CD4-positive, alpha-beta T cell treated with Interleukin-6 at 100 ng/mL for 8 hours (primary cell): ENCODE measurements at places on chromosomes 5 and 9.

GRCh38 chr9:113210815-113211214 lies 10.3 kb downstream of the FKBP15 start:
- no peak for DNase-seq

DNA sequence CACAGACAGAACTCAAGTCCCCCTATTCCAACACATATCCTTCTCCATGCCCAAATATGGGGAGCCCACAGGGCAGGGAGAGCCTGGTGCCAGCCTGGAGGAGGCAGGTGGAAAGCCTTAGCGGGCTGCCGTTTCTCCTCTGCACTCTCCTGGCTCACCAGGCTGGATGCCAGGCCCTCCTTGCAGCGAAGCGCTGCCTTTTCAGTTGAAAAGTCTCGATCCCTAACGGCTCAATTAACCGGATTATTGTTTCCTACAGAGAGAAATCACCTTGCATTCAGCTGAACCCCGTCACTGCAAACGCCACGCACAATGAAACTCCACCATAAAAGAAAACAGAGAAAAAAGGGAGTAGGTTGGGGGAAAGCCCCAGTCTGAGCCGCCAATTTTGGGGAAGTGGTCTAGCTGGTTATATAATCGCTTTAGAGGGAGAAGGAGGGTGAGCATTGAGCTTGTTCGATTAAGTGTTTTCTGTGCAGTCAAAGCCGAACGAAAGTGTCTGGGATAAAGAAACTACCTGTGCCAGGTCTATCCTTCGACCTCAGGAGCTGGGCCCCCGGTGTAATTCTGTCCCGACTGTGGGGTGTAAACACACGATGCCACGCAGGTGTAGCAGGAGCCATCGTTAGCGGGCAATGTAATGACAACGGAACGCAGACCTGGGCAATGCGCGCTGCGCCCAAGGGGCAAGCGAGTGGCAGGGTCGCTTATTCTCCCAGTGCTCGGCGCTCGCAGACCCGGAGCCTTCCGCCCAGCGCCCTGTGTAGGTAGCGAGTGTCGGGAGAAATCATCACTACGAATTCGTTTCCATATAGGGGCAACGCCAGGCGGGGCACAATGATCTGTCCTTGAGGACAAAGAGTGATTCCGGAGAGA lies 3.8 kb downstream of the BARHL1 start:
- no peak for DNase-seq

DNA sequence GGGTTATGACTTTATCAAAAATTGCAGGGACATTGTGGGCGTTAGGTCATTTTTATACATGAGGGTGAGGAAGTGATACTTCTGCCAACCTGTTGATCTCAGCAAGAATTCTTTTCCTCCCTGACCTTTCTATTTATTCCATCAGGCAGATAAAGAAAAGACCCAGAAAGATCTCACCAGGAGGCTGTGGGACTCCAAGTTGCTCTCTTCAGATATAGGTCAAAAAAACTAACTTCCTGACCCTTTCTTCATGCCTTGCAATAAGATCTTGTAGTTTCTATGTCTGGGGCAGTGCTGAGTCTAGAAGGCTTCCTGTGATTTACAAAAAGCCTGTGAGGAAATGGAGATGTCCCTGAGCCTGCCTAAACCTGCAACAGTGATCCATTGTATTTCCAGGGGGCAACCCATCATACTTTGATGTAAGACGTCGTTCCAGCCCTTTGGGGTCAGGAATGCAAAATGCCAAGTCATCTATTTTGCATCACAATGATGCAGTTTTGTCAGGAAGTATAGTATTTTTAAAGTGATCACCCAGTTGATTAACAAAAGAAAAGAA lies 22.0 kb upstream of the PIK3R1 start:
- DNase-seq: no peak

GRCh38 chr9:122464633-122465567 lies 12.8 kb downstream of the OR1J1 start:
- DNase-seq: peak; percentile 74

DNA sequence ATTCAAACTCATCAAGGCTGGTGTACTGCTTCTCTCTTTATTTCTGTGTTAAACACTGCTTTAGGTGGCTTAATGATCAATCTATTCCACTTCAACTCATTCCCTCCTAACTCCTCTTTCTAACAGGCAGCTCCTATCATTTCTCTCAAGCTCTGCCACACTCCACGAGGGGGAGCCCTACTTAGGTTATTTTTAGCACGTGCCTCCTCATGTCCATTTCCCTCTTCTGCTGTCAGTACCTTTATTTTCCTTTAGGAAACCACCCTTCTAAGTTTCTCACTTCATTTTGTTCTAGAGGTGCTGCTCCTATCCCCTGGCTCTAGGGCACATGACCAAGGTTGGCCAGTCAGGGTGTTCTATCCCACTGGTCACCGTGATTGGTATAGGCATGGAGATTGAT lies 6.7 kb upstream of the BRINP1 start:
- no peak for DNase-seq

DNA sequence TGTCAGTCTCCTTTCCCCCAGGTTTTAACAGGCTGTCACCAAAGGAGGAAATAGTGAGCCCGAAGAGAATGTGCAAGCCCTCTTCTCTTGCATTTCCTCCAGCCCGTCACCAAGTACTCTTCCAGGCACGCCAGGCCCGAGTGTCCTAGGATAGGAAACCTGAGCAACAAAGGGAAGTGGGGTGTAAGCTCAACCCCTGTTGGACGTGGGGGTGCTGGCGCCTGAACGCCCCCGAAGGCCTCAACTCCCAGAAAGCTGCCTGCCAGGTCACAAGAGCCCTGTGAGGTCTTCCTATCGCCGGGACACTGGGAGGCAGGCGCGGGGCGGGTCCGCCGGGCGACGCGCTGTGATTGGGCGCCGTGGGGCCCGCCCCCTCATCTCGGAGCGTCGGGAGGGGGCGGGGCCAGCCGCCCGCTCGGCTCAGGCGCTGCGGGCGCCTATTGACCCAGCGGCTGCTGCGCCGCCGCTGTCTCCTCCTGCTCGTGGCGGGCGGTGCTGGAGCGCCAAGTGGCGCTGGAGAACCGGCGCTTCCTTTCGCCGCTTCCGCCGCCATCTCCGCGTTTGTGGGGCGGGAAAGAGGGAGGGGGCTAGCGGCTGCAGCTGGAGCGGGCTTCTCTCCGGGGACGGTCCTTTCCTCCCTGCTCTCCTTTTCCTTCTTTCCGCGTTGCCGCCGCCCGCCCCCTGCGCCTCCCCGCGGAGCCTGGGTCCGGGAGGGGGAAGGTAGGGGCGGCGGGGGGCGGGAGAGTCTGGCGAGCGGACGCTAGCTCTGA lies 572 bp upstream of the MAN2A1 start:
- peak; percentile 78 for DNase-seq

- DNase-seq: no peak
Observed at GRCh38 chr5:71013575-71013974, 11.6 kb downstream of the NAIP start.

DNA sequence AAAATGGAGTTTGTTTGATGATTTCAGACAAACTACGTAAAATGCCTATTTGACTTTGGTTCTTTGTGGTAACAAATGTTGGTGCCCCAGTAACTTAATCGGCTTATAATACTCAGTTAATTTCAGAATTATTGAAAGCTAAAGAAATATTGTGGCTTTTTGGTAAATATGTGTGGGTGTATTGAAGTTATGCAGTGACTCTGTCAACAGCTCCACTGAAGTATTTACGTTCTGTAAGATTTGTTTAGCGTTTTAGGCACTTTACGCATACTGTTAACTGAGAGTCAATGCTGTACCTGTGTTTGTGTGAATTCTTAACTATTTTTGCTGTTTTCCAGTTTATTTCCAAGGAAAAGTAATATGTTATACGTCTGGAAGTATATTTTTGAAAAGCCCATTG lies 2.2 kb downstream of the RAD23B start:
- DNase-seq: no peak

DNA sequence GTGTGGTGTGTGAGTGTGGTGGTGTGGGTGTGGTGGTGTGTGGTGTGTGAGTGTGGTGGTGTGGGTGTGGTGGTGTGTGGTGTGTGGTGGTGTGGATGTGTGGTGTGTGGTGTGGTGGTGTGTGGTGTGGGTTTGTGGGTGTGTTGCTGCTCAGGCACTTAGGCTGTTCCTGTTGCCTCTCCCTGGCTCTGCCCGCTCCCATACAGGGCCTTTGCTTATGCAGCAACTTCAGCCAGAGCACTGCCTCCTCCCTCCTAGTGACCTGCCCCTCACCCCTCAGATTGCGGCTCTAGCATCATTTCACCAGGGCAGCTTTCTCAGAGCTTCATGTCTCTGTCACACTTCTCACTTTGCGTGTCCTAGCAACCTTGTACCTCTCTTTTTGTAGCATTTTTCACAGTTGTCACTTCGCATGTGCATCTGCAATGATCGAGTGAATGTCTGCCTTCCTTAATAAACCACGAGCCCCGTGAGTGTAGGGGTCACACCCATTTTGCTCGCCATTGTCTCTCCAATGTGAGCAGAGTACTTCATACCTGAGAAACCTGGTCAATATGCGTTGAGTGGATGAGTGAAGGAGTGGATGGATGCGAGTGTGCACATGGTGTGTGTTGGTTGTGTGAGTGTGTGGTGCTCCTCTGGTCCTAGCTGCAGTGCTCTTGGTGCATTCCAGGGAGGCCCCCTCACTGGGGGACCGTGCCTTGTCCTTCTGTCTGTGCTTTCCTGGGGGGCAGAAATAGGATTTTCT lies 167.9 kb upstream of the PANK3 start:
- DNase-seq: no peak

DNA sequence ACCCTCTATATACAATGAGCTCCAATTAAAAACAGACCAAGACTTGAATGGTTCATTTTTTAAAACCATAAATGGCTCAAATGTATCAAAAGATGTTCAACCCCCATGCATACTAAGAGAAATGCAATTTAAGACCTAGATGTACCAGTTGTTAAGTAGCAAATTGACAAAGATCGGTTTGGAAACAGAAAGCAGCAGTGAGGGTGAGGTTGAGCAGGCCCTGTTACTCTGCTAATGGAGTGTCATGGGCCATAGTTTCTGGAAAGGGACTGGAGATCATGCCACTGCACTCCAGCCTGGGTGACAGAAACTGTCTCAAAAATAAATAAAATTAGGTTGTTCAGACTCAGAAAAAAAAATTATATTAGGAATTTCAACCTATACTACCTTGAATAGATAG lies 55.0 kb downstream of the FNBP1 start:
- no peak for DNase-seq

DNA sequence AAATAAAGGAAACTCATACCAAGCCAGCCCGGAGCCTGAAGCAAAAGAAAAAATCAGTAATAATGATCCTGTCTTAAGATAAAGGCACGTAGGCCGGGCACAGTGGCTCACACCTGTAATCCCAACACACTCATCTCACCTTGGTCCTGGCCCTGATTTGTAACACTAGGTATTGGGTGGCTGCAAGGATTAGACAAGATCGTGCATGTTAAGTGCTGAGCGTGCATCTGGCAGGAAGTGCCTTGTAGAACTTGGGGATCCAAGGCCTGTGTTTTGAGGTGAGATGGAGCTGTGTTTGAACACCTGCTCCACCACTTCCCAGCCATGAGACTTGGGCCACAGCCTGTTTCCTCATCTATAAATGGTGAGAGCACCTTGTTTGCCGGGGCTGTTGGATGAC lies 41.5 kb downstream of the SPRY4 start:
- no peak for DNase-seq

GRCh38 chr5:130316971-130317680 lies 412.9 kb downstream of the CHSY3 start:
- no peak for DNase-seq
